Tongue (tissue), 3 donors: ENCODE measurements at places on chromosomes 6 and 20.
A peak's percentile ranks its signal among the peaks of the same experiment; 100 is the strongest.

DNA sequence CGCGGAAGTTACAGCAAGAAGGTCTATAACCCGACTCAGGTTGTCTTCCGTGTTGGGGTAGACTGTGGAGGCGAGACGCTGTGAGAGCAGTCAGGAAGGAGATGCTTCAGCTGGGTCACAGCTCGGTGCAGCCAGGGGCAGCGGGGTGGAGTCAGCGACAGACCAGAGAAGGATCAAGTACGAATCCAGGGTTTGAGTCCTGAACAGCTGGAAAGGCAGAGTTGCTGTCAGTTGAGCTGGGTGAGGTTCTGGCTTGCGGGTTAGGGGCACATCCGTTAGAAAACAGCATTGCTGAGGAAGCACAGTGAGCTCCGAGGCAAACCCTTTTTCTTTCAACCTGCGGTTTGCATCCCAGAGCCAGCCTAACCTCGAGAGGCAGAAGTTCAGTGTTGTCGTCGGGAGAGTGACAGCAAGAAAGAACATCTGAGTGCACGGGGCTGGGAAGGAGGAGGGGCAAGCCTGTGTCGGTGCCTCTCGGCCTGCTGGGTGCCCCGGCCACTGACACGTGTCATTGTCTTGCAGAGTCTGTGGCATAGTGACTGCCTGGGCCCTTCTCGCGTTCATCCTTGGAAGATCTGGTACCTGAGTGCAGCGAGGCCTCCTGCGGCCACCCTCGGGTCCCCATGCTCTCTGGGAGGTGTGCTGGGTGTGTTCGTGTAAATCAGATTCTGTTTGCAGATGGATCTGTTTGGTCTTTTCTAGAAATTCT, 20.0 kb downstream of the PNLDC1 start:
- peak; percentile 13 for DNase-seq

DNA sequence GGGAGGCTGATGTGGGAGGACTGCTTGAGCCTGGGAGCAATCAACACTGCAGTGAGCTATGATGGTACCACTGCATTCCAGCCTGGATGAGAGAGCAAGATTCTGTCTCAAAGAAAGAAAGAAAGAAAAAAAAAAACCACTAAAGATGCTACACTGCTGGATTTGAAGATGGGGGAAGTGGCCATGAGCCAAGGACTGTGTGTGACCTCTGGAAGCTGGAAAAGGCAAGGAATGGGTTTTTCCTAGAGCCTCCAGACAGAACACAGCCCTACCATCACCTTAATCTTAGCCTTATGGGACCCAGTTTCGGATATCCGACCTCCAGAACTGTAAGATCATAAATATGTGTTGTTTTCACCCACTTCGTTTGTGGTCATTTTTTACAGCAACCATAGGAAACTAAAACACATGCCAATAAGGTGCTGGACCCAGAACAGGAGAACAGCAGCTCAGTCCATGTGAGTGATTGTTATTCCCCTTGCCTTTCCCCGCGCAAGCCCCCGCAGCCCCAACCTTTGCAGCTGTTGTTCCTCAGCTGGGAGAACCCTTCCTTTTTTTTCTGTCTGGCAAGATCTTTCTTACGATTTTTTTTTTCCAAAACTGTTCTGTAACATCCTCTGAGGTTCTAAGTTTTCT, 11.1 kb upstream of the VAPB start:
- DNase-seq = peak; percentile 43

DNA sequence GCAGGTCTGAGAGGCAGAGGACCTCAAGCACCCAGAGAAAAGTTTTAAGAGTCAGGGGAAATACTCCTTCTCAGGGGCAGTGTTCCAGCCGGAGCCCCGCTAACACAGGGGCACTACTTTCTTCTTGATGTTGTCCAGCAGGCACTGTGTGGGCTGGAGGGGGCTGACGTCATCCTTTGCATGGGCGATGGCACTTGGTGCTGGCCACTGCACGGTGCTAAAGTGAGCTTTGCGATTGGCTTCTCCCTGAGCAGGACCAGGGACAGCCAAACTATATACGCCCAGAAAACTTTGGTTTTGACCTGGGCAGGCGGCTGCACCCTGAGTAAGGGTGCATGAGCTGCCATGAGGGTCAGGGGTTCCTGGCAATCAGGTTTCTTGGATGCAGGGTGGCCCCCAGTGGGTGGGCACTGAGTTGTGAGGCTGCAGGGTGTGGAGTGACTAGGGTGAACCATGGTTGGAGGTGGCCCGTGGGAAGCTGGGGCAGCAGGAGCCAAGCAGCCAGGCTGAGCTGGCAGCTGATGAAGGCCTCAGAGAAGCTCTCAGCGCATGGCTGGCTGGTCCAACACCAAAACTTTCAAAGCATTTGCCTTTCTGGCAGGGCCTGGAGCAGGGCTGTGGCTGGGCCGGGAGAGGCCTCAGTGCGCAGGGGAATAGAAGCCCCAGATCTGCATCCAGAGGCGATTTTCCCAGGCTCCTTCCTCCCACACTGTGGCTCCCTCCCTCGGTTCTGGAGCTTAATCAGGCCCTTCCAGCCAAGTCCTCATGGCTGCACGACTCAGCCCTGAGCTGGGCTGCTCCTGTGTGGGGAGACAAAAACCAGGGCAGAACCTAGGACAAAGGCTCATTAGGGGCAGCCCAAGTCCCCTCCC, 18.3 kb downstream of the MRPS18A start:
- peak; percentile 81 for DNase-seq

- DNase-seq = no peak
Measured at GRCh38 chr20:63747622-63748069, 8.1 kb downstream of the SLC2A4RG start.

DNA sequence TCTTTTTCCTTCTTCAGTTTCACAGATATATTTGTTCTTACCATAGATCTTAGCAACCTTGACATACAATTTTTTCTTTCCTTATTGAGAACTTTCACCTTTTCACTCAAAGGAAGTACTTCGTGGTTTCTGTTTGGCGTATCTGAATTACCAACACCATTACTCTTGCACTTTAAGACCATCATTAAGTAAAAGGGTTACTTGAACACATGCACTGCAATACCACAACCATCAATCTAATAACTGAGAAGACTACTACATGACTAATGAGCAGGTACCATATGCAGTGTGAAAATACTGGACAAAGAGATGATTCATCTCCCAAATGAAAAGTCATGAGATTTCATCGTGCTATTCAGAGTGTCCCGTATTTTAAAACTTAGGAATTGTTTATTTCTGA, 21.7 kb upstream of the SENP6 start:
- DNase-seq = no peak

- peak; percentile 31 for DNase-seq
Measured at GRCh38 chr6:162463576-162463975, 264.0 kb downstream of the PRKN start.

DNA sequence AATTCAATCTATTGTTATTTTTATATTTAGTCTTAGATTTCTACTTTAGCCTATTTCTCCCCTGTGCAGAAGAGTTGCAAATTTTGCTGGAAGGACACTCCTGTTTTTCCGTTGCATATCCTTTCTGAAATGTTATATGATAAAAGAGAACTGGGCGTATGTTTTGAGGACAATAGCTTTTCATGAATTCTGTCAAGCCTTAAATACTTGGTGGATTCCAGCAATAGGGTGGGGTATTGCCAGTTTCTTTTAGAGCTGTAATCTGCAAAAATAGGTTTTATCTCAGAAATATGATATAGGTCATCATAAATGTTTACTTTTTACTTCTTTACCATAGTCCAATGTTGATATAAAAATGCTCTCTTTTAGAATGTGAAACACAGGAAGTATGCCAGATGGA, 42.0 kb downstream of the VTA1 start:
- DNase-seq = no peak

DNA sequence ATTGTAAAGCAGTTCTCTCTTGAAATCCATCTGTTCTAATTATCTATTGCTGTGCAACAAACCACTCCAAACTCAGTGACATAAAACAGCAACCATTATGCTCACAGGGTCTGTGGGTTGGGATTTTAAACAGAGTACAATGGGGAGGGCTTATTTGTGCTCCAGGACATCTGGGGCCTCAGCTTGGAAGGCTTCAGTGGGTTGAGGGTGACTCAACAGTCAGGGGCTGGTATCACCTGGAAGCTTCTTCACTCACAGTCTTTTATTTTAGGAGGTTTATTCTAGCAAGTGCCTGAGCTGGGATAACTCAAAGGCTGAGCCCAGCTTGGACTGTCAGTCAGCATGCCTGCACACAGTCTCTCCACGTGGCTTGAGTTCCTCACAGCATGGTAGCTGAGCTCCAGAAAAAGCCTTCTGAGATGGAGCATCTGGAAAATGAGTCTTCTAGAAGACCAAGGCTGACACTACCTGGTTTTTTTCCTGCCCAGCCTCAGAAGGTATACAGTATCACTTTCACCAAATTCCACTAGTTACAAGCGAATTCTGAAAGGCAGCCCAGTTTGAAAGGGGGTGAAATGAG, 234.6 kb upstream of the ID4 start:
- no peak for DNase-seq

- DNase-seq = peak; percentile 23
Measured at GRCh38 chr6:136740050-136740974, 52.0 kb downstream of the MAP3K5 start.

DNA sequence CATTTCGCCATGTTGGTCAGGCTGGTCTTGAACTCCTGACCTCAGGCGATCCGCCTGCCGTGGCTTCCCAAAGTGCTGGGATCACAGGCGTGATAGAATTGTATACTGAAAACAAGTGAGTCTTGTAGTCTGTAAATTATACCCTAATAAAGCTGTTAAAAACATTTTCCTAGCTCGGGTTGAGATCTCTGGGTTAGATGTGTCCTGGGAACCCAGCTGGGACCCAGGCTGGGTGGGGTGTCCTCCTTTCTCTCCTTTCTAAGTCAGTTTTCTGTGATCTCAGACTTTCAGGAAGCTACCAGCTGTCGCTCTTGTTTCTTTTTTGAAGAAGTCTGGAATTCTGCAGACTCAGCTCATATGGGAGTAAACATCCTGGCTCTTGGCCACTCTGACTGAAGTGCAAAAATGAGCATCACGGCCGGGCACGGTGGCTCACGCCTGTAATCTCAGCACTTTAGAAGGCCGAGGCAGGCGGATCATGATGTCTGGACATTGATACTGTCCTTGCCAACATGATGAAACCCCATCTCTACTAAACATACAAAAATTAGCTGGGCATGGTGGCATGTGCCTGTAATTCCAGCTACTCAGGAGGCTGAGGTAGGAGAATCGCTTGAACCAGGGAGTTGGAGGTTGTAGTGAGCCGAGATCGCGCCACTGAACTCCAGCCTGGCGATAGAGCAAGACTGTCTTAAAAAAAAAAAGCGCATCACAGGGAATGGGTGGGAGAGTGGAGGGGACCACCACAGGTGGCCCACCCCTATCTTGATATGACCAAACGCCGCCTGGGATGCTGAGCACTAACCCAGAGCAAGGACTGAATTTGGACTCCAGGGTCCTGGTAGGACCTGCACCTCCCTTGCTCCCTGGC, 9.9 kb upstream of the PCIF1 start:
- DNase-seq = peak; percentile 69
